CD4-positive, CD25-positive, alpha-beta regulatory T cell (primary cell): ENCODE measurements at places on chromosomes 12 and 14. TPM values are rescaled to one million over a fixed set of nuclear protein-coding genes. Genes with fewer than 3 reads are reported as not detected.

DNA sequence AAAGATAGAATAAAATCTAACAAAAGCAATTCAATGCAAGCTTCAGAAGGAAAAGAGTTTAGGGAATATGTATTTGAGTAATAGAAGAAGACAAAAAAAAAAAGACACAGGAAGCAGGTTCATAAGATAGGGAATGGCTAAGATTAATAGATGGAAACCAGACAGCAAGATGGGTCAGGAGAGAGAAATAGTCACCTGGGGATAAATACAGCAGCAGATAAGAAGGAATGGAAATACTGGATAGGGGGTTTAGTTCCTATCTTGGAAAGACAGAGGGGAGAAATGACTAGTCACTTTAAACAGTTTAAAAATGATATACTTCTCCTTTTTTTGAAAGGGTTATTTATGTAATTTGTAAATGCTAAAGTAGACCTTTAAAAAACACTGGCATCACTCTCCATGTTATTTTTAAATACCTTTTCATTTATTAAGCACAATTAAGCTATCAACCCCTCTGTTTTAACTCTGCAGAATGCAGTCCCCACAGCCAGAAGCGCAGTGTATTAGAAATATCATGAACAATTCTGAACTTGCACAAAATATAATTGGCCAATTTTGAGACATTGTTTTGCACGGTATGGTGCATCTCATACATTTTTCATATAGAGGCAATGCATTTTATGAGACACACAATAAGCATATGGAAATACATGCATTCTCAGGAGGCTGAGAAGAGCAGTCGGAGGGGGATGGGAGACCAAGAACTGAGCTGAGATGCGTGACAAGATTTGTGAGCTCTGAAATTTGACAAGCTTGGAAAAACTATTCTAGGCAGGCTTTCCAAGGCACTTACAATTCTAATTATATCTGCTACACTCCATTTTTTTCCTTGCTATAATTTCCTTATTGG is 303.4 kb upstream of the PRICKLE1 start:
- no peak for DNase-seq
- no peaks in the 10 kb centered on the region for H3K36me3 ChIP-seq

DNA sequence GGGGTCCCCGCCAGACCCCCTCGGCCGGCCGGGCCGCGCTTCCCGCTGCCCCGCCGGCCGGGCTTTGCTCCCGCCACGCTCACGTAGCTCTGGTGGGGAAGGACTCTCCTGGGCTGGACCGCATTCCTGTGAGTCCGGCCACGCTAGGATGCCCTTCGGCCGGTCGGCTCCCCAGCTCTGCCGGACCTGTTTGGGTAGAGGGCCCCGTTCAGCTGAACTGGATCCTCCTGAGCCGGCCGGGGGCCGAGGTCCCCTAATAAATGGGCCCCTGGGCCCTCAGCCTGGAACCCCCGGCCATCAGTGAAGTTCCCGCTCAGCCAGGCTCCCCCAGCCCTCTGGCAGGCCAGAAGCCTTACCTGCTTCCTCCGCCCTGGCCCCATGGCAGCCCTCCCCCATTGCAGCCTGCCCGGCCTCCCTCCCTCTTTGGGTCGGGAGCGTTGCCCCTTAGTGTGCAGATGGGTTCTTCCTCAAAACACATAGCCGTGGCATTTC is 593 bp downstream of the UNC119B start:
- no peak for DNase-seq
- peak overlapping the region; percentile 68 for H3K27ac ChIP-seq
- peaks cover 26% of the 10 kb centered on the region for H3K4me1 ChIP-seq
- H3K36me3 ChIP-seq: peaks cover 13% of the 10 kb centered on the region
- peak overlapping the region; percentile 51 for H3K4me3 ChIP-seq

DNA sequence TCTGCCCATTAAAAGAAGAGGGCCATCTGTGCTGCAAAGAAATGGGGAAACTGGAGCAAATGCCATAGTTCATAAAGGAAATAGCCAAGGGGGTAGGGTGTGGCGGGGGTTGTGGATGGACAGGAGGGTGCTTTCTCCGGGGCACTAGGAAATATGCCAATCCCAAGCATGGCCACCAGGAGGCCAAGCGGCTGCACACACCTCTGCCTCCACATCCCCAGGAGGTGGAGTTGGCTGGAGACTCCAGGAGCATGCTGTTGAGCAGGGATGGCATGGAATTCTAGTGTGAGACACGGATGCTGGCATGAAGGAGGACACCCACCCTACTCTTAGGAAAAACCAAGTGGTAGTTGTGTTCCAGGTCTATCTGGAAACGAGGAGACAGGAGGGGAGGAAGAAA is 25.2 kb downstream of the NID2 start:
- no peaks in the 10 kb centered on the region for H3K4me1 ChIP-seq
- no peak overlapping the region for H3K27ac ChIP-seq
- peak; percentile 39 for DNase-seq
- no peaks in the 10 kb centered on the region for H3K36me3 ChIP-seq
- H3K4me3 ChIP-seq: no peak overlapping the region

Gene DNAJC22
- not detected for polyA plus RNA-seq

Gene LRTM2
- not detected for polyA plus RNA-seq
